ENCODE measurements at places on chromosomes 12 and 14.

DNA sequence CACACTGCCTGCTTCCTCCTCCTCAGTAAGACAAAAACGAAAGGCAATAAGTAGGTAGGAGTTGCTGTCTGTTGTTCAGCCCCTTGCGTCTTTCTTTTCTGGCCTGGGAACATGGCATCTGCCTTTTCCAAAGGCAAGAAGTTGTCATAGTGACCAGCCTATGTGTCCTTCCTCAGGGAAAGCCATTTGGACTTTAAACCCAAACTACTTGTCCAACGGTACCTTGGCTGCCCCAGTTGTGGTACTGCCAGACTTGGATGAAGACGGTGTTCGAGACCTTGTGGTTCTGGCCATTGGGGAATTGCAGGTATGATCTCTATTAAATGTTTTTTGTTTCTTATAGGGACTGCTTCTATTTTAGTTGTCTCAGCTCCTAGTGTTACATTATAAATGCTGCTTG, 18.5 kb downstream of the FAM234B start:
- DNase-seq, result no peak

DNA sequence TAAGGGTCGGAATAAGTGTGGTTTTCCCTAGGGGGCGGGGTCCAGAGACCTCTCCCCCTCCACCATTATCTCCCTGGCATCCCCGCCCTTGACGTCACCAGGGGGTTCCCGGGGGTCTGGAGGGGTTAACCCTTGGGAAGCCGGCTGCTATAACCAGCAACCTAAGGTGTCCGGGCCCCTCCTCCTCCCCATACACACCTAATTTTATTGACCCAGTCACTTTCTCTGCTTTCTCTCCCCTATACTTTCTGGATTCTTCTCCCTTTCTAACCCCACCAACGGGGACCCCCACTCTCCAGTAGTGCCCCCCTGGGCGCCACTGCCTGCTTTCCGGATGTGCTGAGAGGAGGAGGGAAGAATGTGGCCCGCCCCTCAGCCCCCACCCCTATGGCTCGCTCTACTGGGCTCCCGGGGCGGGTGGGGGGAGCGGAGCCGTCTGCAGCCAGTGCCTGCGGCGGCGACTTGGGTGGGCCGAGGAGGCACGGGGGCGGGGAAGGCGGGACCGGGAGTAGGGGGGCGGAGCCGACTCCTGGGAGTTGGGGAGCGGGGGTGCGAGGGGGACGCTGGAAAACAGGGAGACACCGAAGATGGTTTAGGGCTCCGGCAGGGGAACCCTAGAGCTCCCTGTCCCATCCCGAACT, 1.8 kb downstream of the GLI1 start:
- DNase-seq, result no peak

GRCh38 chr12:64427988-64428387, 23.8 kb downstream of the XPOT start:
- DNase-seq, result no peak

DNA sequence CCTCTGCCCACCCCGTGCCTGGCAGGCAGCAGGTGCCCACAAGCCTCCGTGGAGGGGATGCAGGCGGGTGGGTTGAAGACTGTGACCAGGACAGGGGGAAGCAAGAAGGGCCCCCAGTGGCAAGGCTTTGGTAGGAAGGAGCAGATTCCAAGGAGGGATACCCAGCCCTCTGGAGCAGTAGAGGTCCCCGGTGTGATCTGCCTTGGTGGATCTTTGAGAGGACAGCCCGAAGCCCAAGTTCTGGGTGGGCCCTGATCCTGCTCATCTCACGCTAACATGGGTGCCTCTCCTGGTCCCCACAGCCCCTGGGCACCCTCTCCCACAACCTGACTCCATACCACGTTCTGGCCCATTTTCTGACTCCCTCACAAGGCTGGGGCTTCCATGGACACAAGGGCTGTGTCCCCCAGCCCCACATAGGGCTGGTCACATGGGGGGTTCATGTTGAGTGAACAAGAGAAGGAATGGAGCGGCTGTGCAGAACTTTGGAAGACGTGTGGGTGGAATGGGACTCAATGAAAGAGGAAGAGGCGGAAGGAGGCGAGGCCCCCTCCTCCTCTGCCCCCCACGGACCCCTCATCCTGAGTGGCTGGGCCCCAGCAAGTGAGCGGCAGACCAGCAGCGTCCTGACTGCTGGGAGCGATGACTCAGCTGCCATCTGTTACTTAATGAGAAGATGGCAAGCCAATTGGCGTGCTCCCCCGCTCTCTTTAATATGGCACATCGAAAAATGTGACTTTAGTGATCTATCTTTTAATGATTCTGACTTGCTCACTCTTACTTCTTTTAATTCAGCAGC, 77.0 kb upstream of the BCL11B start:
- no peak for DNase-seq

DNA sequence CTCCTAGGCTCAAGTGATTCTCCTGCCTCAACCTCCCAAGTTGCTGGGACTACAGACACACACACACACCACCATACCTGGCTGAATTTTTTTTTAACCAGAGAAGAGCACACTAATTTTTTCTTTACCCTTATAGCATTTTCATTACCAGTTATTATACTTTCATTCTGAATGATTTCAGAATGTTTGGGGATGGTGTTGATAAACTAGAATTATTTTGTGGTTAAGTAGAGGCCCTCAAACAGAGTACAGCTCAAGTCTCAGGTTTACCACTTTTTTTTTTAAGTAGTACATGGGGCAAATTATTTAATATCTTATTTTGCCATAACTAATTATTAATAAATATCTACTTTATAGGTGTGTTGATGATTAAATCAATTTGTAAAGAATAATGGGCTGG, 86.6 kb downstream of the FUT8 start:
- no peak for DNase-seq

DNA sequence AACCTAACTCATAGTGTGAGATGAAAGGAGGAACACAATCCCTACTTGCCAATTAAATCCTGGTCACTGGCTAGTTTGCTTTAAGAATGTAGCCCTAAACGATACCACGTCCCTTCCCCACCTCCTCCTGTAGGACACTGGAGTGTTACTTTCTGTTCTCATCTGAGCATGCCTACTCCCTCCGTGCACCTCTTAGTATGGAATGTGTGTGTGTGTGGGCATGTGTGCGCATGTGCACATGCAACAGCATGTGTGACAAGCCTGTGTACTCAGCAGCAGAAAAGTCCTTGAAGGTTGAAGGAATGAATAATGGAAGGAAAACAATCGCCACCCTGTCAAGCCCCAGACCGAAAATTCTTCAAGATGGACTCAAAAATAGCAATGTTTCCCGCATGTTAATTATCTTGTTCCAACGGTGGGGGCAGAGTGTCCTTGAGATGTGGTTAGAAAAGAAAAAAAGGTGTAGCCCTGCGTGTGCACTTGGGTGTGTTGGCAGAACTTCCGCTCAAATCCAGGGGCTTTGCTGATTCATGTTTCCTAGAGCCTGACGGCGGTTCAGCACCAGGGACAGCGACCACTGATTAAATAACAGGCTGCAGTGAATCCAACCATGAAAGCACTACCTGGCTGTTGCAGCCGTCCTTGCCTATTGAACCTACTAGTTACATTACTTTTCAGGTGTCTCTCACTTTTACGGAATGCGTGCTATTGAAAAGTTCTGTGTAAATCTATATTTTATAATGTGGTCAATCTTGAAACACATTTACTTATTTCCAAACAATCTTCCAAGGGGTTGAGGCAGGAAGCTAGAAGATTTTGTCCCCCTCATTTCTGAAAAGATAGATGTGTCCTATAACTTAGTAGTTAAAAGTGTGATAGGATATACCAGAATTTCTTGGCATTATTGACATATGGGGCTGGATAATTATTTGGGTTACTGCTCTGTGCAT, 79.8 kb downstream of the SRRM4 start:
- peak; percentile 0 for DNase-seq

DNA sequence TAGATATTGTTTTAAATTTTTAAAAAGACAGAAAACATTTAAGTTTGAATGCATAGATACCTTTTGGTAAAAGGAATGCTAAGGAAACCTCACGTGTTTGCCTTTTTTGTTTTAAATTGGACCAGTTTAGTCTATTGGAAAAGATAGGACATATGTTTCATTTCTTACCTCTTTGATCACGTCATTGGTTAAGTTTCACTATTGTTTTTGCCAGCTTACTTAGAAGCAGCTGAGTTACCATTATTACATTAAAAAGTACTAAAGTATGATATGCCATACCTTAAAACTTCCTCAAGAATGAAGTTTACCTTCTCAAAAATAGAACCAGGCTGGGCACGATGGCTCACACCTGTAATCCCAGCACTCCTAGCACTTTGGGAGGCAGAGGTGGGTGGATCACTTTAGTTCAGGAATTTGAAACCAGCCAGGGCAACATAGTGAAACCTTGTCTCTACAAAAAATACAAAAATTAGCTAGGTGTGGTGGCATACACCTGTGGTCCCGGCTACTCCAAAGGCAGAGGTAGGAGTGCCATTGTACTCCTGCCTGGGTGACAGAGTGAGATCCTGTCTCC, 54.4 kb downstream of the SRGAP1 start:
- no peak for DNase-seq

DNA sequence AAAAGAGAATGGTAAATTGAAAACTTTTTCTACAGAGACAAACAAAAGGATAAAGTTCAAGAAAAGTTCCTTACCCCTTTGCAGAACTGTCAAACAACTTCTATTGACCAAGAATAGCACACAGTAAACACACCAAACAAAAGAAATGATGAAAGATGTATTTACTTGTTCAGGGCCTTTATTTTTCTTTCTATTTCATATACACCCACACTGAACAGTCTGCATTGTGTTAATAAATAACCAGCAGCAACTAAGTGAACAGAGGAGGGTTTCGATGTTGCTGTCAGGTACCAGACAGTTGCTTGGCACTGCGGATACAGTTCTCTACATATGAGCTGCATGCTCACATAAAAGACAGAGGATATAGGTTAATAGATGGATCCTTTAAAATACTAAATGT, 122.1 kb downstream of the SOX5 start:
- DNase-seq, result no peak

GRCh38 chr12:111600205-111600642, 1.1 kb upstream of the ATXN2 start:
- DNase-seq, result no peak

DNA sequence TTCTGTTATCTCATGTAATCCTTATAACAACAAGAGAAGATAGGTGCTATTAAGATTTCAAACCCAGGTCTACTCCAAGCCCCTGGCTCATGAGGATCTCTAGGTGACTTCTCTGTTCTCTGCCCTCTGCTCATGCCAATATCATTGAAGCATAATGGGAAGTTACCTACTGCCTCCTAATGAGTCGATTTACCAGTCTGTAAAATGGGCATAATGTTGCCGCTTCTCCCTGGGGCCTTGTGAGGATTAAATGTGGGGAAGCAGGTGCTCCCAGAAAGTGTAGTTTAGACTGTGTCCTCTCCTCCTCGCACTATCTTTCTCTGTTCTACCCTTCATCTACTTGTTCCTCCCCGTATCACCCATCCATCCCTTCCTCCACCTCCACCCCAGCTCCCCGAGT, 169.2 kb upstream of the LHX5 start:
- no peak for DNase-seq

- DNase-seq, result no peak
These were observed 7.5 kb upstream of the PAX9 start for GRCh38 chr14:36653962-36654793.

GRCh38 chr14:63394841-63395240, 76.1 kb upstream of the GPHB5 start:
- DNase-seq, result no peak

GRCh38 chr12:54959291-54960018, 25.1 kb downstream of the TESPA1 start:
- no peak for DNase-seq

- no peak for DNase-seq
These were observed 815.7 kb downstream of the NRXN3 start for GRCh38 chr14:78985668-78986381.

GRCh38 chr14:34437729-34438080, 24.3 kb downstream of the SPTSSA start:
- DNase-seq, result no peak

GRCh38 chr12:74741112-74741511, 203.5 kb downstream of the ATXN7L3B start:
- no peak for DNase-seq

DNA sequence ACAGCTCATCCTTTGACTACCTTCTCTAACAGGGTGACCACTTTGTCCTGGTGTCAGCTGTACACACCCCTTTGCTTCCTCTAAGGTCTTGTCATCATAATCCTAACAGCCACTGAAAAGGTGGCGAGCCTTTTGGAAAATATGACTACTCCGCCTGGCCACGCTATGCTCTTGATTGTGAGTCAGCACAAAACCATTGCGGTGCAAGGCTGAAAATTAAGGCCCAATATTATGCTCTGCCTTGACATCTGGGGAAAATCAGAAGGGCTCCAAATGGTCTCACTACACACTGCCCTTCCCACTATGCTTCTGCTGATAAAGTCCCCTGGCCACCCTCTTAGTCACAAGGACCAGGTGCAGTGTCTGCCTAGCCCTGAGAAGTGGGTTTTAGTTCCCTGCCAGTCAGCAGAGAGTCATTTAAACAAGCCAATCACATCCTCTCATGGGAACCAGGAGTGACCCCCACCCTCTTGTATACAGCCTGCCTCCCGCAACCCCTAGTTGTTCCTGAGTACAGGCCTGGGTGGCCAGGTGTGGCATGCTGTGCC, 34.3 kb downstream of the FGD6 start:
- no peak for DNase-seq

GRCh38 chr12:107912421-107913004, 138.0 kb downstream of the ASCL4 start:
- no peak for DNase-seq

DNA sequence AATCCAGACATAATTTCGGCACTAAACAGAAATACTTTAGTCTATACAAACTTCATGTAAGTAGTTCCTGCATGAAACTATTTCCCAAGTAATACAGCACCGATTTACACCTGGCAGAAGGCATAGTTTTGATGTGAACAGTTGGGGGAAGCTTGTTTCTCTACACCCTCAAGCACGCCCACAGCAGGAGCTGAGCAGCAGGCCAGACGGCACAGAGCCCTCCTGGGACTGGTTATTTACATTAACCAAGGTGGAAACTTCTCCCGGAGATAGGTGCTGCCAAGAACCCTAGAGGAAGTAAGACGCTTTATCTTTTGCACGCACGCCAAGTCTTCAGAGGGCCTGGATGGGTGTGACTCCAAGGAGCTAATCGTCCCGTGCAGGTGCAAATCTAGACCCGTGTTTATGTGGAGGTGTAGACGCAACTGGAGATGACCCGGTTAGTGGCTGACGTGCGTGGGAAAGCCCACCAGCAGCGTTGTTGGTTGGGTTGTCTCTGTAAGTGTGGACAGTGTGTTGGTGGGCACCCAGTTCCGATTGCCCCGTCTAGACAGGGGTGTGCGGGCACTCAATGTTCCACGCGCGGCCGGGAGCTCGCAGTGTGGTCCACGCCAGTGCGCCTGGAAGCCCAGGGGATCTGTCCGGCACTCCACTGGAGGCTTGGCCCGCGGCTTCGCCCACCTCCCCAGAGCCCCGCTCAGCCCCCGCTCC, 767 bp upstream of the TCP11L2 start:
- DNase-seq, result peak; percentile 20

- no peak for DNase-seq
These were observed 107.7 kb upstream of the CAND1 start for GRCh38 chr12:67161322-67161918.
